ENCODE measurements at places on chromosomes 5 and 9. TPM values are rescaled to one million over a fixed set of nuclear protein-coding genes. Genes with fewer than 3 reads are reported as not detected.

DNA sequence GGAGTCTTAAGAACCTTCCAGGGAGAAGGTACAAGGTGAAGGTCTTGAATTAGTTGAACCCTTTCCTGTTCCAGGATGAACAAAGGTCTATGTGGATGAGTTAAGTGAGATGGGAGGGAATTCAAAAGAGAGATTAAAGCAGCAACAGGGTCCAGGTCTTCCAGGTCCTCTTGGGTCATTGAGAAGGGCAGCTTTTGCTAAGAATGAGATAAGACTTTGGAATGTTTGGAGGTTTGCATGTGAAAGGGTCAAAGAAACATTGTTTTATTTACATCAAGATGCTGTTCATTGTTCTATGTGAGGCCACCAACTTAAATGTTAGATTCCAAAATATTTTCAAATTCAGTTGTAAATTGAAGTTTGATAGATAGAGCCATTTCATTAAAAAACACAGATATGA lies 463.9 kb downstream of the ANXA1 start:
- no peak overlapping the region for H3K4me3 ChIP-seq
- H3K27ac ChIP-seq: no peak overlapping the region
- H3K27me3 ChIP-seq: no peaks in the 10 kb centered on the region
- no peak for DNase-seq

DNA sequence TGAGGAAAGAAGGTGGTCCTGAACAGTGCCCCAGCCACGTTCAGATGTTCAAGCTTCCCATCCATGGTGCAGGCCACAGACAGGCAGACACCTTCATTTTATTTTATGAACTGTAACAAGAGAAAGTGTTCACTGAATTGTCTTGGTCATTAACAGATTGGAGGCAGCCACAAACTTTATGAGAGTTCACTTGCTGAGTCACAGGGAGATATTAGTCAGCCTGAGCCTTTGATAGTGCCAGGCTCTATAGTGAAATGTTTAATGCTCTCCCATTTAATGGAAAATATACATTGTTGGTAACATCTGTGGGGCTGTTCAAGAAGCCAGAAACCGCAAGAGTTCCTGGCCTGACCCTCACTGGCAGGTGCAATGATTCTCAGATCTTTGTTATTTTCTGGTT lies 237.0 kb downstream of the TENT4A start:
- H3K4me1 ChIP-seq: no peaks in the 10 kb centered on the region
- H3K27me3 ChIP-seq: no peaks in the 10 kb centered on the region
- no peak for DNase-seq

GRCh38 chr5:86124333-86124732 lies 493.4 kb upstream of the COX7C start:
- no peaks in the 10 kb centered on the region for H3K27me3 ChIP-seq
- no peak overlapping the region for H3K4me3 ChIP-seq
- no peak for DNase-seq
- H3K27ac ChIP-seq: no peak overlapping the region

DNA sequence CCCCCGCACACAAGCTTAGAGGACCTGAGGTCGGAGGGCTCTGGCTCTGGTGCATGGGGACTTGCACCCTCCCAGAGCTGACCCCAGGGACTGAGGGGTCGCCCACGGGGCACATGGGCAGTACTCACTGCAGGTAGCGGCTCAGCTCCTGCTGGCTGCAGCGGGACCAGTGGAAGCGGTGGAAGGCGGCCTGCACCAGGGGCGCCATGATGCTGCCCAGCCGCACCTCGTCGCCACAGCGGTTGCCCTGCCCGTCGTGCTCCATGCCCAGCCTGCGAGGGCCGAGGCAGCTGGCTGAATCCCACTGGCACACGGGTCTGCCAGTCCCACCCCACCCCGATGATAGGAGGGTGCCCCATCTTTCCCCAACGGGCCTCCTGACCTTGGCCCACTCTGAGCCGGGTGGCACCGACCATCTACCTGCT lies 93.8 kb downstream of the ZNF354C start:
- H3K36me3 ChIP-seq: no peaks in the 10 kb centered on the region
- H3K27ac ChIP-seq: no peak overlapping the region
- no peak for DNase-seq
- no peaks in the 10 kb centered on the region for H3K27me3 ChIP-seq

SPATA6L gene
- 0.09 TPM for polyA plus RNA-seq

DNA sequence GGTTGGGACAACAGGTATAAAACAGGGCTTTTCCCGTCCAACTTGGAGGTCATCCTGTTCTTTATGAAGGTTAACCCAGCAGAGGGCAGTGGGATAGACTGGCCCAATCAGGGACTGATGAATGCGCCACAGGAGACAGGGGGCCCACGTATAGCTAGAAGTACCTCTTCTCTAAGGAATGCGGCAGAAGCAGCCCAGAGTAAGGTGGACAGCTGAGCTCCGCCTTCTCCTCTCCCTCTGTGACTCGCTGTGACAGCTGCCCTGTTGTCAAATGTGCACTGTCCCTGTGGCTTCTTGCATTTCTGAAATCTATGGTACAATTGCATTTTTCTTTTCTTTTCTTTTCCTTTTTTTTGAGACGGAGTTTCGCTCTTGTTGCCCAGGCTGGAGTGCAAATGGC lies 306.6 kb downstream of the FBXL7 start:
- no peak for DNase-seq
- no peaks in the 10 kb centered on the region for H3K36me3 ChIP-seq
- H3K4me3 ChIP-seq: no peak overlapping the region
- H3K27me3 ChIP-seq: no peaks in the 10 kb centered on the region
- H3K27ac ChIP-seq: no peak overlapping the region

DNA sequence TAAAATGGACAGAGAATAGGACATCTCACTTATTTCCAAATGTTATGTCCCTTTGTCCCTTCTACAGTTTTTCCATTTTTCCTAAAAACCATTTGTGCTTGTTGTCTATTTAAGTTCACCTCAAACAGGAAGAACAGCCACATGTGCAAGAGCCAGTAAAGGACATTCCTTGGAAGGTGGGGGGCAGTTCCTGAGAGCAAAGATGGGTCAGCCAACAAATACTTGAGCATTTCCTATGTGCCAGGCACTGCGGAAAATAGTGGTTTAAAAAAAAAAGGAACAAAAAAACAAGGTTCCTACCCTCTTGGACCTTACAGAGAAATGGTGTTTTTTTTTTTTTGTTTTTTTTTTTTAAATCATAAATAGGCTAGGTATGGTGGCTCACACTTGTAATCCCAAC lies 26.8 kb downstream of the ANP32B start:
- peaks cover 63% of the 10 kb centered on the region for H3K36me3 ChIP-seq
- H3K27ac ChIP-seq: peak overlapping the region; percentile 24
- no peaks in the 10 kb centered on the region for H3K27me3 ChIP-seq
- no peak for DNase-seq
- H3K4me1 ChIP-seq: peaks cover 13% of the 10 kb centered on the region
- H3K4me3 ChIP-seq: no peak overlapping the region

SPINK5 gene
- polyA plus RNA-seq: not detected

DNA sequence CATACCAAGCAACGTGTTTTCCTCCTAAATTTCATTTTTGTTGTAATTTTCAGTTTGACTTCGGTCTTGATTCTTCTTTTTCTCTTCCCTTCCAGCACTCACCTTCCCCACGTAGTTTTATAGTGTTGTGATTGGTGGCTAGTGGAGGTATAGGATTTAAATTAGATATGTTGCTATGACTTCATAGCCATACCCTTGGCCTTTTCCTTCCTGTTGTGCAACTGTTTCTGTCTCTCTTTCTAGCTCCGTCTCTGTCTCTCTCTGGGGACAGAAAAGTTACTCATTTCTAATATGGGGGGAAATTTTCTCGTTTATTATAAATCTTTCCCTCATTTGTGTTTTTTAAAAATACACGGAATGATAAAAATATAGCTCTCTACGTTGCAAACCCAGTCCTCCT lies 20.6 kb upstream of the C5orf24 start:
- peaks cover 14% of the 10 kb centered on the region for H3K36me3 ChIP-seq
- no peak for DNase-seq
- H3K27me3 ChIP-seq: no peaks in the 10 kb centered on the region

KIF24 gene
- 0.09 TPM for polyA plus RNA-seq

GRCh38 chr5:149345147-149345891 lies at the start of gene GRPEL2:
TSS of gene GRPEL2 (plus strand) at chr5:149345499. CDS start at chr5:149345540, 41 bp downstream.
- peaks cover 22% of the 10 kb centered on the region for H3K4me1 ChIP-seq
- H3K27ac ChIP-seq: peak within 1 kb of the TSS; percentile 63
- no peaks in the 10 kb centered on the region for H3K27me3 ChIP-seq
- DNase-seq: peak; percentile 88

GRCh38 chr5:65830856-65831255 lies 95.5 kb upstream of the ERBIN start:
- H3K27me3 ChIP-seq: no peaks in the 10 kb centered on the region
- H3K4me1 ChIP-seq: peaks cover 8% of the 10 kb centered on the region
- no peak for DNase-seq

DNA sequence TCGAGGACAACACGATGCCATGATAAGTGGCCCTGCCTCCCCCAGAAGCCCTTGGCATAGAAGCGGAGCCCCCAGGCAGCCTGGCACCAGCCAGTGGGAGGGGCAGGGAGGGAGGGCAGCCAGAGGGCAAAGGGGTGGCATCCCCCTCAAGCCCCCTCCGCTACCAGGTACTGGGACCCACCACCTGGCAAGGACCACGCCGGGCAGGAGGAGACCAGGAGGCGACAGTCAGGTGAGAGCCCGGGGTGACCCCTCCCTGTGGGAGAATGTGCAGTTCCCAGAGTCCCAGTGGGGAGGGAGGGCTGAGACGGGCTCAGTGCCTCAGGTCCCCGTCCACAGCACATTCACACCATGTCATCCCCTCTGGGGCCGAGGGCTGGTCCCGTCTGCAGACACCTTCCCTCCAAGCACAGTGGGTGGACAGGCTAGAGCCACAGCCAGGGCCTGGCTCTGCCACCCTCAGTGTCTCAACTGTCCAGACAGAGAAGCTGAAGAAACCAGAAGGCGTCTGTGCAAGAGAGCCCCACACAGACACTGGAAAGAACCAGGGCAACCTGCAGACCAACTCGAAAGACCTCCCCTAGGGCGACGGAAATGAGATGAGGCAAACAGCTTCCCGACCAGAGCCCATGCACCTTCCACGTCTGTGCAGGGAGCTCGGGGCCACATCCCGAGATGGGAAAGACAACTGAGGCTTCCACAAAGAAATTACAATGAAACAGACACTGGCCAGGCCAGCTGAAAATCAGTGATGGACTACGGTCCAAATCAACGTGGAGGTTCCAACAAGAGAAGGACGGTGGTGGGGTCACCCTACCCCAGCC lies 11.1 kb downstream of the BRD3 start:
- H3K36me3 ChIP-seq: no peaks in the 10 kb centered on the region
- no peak for DNase-seq
- no peaks in the 10 kb centered on the region for H3K27me3 ChIP-seq
- peaks cover 46% of the 10 kb centered on the region for H3K4me1 ChIP-seq
- H3K4me3 ChIP-seq: no peak overlapping the region

GRCh38 chr9:121725008-121725775 lies 73.8 kb downstream of the DAB2IP start:
- H3K36me3 ChIP-seq: no peaks in the 10 kb centered on the region
- no peak for DNase-seq
- no peak overlapping the region for H3K27ac ChIP-seq
- no peak overlapping the region for H3K4me3 ChIP-seq
- no peaks in the 10 kb centered on the region for H3K27me3 ChIP-seq

Measured in B cell (primary cell).